ENCODE measurements at places on chromosomes 13 and 19.
A peak's percentile ranks its signal among the peaks of the same experiment; 100 is the strongest.

DNA sequence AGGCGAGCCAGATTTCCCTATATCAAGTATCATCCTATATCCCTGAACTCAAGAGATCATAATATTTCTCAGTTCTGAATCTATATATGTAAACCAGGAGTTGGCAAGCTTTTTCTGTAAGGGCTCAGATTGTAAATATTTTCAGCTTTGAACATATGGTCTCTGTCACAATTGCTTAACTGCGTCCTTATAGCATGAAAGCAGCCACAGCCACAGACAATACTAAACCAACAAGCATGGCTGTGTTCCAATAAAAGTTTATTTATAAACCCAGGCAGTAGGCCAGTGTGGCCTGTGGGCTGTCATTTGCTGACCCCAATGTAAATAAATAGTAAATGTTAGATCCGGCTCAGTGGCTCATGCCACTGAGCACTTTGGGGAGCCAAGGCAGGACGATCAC is 12.2 kb upstream of the MYH14 start:
- DNase-seq, result no peak

DNA sequence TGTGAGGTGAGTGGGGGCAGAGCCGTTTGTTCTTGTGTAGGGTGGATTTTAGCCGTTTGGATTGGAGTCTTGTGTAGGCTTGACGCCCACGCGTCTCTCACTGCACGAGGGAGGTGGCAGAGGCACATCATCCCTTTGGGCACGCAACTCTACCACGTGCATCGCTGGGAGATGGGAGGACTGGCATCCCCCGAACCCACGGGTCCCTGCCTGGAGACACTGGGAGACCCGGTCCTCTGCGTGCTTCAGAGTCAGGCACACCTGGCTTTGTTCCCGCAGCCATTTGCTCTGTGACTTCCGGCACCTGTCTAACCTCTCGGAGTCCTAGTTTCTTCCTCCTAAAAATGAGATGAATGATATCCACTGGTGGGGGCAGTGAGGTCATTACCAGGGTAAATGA is 6.4 kb downstream of the ARHGEF7 start:
- DNase-seq, result no peak

- DNase-seq, result no peak
Measured at GRCh38 chr13:29484796-29485195, 110.7 kb downstream of the SLC7A1 start.

DNA sequence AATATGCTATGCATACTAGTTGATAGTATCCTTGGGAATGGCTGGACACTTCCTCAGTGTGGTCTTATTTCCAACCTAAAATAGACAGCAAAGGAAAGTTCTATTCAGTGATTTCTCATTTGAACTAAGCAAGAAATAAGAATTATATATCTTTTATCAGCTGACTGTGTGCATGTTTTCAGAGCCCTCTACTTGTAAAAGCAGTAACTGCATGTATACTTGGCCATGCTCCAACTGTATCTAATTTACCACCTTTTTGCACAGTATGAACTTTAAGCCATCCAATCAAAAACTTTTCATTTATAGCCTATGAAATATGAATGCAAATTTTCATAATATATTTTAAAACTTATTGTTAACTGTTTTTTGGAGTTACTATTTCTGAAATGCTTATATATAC is 136.4 kb upstream of the PCDH9 start:
- DNase-seq, result no peak

DNA sequence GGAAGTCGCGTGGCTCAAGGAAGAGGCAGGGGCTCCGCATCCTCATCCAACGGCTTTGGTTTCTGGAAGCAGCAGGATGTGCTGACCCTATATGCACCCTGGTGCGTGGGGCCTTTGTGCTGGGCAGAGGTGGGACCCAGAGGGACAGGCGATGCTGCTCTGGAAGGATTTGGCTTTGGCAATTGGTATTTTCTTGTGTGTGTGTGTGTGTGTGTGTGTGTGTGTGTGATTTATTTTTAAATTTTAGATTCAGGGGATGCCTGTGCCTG is 321.9 kb upstream of the ZNF507 start:
- no peak for DNase-seq

DNA sequence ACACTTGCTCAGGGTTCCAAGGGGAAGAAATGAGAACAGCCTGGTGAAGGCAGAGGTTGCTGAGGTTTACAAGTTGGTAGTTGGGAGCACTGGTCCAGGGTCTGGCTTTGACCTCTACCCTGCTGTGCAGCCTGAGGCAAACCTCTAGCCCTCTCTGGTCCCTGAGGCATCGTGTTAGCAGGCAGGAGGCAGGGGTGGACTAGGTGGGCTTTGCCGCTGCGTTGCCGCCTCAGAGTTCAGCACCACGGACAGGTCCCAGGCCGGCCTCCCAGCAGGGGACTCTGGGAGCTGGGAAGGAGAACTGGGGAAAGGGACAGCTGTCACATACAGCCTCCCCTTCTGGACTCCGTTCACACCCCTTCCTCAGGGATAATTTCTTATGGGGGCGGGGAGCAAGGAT is 3.1 kb downstream of the NCAN start:
- peak; percentile 30 for DNase-seq

DNA sequence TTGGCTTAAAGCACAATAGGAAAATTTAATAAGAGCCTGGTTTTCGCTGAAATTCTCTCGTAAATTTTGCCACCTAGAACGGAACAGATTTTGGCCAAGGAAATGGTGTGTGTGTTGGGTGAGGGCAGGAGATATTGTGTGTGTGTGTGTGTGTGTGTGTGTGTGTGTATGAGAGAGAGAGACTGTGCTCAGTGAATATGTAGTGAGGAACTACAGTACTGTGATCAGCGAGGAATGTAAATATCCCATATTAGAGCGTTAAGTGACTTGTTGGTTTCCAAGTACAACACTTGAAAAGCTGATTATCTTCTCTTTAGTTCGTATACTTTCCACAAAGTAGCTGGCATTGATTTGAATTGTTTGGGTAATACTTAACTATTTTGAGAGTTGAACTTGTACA is 738.9 kb downstream of the PCDH9 start:
- no peak for DNase-seq

DNA sequence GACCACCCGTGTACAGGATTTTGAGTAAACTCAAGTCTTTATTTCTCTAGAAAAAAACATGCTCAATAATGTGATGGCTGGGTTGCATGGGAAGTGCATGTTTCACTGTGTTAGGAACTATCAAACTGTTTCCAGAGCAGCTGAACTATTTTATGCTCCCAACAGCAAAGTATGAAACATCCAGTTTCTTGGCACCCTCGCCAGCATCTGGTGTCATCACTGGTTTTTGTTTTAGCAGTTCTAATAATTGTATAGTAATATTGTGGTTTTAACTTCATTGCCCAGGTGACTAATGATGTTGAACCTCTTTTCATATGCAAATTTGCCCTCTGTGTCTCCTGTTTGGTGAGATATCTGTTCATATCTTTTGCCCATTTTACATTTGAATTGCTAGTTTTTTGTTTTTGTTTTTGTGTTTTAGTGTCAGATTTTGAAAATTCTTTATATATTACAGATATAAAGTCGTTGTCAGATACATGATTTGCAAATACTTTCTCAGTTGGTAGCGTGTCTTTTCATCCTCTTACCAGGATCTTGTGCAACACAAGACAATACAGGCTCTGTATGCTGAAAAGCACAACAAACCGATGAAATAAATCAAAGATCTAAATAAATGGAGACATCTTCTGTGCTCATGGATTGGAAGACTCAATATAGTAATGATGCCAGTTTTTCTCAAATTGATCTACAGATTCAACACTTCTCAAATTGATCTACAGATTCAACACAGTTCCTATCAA is 87.8 kb downstream of the IPO5 start:
- DNase-seq, result no peak

GRCh38 chr19:12994701-12995595 is at the start of gene NFIX:
NFIX (plus strand) TSS chr19:12995475; CDS start chr19:12995838, 363 bp downstream.
- DNase-seq, result peak; percentile 28

- no peak for DNase-seq
Measured at GRCh38 chr19:18185538-18185937, 7.5 kb upstream of the MPV17L2 start.

Data from OCI-LY7 (cell line).